ENCODE measurements at places on chromosomes 1 and 21.

DNA sequence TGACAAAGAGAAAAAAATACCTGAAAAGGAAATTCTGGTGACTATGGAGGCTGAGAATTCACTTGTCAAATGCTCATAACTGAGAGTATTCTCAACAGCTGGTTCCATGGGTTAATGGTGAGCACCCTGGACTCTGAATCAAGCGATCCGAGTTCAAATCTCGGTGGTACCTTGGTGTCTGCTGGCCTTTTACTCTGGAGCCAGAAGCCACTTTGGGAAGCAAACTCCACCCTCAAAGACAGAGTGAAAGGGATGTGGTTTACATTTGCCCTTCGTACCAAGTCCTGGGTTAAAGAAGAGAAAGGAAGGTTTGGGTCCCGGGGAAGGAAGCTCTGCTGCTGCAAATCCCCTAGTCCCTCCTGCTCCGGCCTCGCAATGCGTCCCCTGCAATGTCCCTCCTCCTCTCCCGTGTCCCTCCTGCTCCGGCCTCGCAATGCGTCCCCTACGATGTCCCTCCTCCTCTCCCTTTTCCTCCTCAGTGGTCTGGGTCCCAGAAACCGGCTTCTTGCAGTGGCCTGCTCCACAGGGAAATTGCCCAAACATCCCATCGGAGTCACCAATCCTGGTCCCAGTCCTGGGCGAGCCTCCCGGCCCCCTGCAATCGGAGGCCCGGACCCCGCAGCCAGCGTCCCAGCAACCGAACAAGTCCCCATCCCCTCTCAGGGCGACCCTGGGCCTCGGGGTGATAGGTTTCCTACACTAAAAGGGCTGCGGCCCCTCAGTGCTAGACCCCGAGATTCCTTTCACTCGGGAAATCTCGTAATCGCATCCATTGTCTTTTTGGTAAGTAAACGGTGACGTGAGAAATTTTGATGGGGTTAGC, 129.4 kb downstream of the PPIAL4G start:
- H3K4me3 ChIP-seq = no peak overlapping the region
- no peak overlapping the region for H3K27ac ChIP-seq
- H3K36me3 ChIP-seq = no peaks in the 10 kb centered on the region
- peaks cover 85% of the 10 kb centered on the region for H3K27me3 ChIP-seq
- no peaks in the 10 kb centered on the region for H3K4me1 ChIP-seq
- DNase-seq = no peak

DNA sequence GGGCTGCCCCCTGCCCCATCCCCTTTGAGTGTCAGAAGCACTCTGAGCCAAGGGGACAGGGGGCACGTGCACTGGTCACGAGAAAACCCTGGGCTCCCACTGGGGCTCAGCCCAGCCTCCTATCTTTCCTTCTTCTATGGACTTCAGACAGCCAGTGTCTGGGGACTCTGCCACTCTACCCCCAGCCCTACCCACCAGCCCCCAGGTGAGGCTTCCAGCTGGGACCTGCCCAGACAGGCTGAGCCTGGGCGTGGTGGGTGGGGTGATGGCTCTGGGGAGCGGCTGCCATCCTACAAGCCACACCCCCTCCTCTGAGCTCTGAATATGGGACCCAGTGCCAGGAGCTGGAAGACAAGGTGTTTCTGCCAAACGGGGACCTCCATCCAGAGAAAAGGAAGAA, 8.0 kb upstream of the SFN start:
- peaks cover 47% of the 10 kb centered on the region for H3K36me3 ChIP-seq
- H3K4me3 ChIP-seq = no peak overlapping the region
- no peak for DNase-seq
- H3K27ac ChIP-seq = no peak overlapping the region

GRCh38 chr1:154174654-154175053, 17.2 kb downstream of the TPM3 start:
- H3K27me3 ChIP-seq = no peaks in the 10 kb centered on the region
- no peak for DNase-seq

DNA sequence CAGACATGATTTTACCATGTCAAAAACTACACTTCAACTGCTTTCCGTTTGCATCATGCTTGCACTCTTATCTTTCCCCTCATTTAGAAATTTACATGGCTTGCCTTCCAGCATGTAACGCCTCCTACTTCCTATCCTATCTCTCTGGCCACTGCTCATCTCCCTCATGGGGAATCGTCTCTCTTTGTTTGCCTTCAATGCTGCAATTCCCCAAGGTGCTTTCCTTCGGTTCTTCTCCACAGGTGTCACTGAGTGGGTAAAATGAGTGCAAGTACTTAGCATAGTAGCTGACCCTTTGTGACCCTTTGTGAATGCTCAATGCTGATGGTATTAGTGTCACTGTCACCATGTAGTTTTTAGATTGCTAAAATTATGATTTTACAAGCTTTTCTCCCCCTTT, 63.1 kb downstream of the APP start:
- no peak for DNase-seq
- H3K27me3 ChIP-seq = no peaks in the 10 kb centered on the region
- peaks cover 1% of the 10 kb centered on the region for H3K36me3 ChIP-seq
- no peak overlapping the region for H3K27ac ChIP-seq

- no peaks in the 10 kb centered on the region for H3K27me3 ChIP-seq
- peaks cover 66% of the 10 kb centered on the region for H3K36me3 ChIP-seq
- H3K4me1 ChIP-seq = peaks cover 65% of the 10 kb centered on the region
- peak overlapping the region; percentile 26 for H3K27ac ChIP-seq
- peak overlapping the region; percentile 23 for H3K4me3 ChIP-seq
- no peak for DNase-seq
Measured at GRCh38 chr1:116389013-116389412, 16.0 kb downstream of the ATP1A1 start.

DNA sequence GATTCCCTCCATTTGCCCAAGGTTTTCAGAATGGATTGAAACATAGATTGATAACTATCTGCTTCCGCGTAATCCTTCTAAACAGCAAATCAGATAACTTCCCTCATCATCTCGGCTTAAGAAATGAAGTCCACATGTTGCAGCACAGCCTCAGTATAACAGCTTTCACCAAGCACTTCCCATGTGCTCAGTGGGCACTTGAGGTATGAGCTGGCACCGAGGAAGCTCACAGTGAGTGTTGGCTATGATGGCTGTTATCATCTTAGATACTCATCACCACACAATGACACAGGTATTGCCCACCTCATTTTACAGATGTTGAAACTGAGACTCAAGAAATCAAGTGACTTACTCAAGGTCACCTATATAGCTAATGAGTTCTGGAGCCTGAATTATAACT, 43.2 kb downstream of the RCSD1 start:
- H3K27ac ChIP-seq = peak overlapping the region; percentile 32
- H3K27me3 ChIP-seq = no peaks in the 10 kb centered on the region
- no peak overlapping the region for H3K4me3 ChIP-seq
- peaks cover 53% of the 10 kb centered on the region for H3K36me3 ChIP-seq
- H3K4me1 ChIP-seq = peaks cover 68% of the 10 kb centered on the region

GRCh38 chr1:170678027-170678600, 14.2 kb downstream of the PRRX1 start:
- no peak for DNase-seq
- H3K4me3 ChIP-seq = no peak overlapping the region
- H3K27ac ChIP-seq = no peak overlapping the region
- H3K27me3 ChIP-seq = peaks cover 24% of the 10 kb centered on the region
